Activated T-cell treated with anti-CD3 and anti-CD28 coated beads, Interleukin-2, amount 50 U/mL, for 48 hours (primary cell): ENCODE measurements at places on chromosomes 6 and 20.

DNA sequence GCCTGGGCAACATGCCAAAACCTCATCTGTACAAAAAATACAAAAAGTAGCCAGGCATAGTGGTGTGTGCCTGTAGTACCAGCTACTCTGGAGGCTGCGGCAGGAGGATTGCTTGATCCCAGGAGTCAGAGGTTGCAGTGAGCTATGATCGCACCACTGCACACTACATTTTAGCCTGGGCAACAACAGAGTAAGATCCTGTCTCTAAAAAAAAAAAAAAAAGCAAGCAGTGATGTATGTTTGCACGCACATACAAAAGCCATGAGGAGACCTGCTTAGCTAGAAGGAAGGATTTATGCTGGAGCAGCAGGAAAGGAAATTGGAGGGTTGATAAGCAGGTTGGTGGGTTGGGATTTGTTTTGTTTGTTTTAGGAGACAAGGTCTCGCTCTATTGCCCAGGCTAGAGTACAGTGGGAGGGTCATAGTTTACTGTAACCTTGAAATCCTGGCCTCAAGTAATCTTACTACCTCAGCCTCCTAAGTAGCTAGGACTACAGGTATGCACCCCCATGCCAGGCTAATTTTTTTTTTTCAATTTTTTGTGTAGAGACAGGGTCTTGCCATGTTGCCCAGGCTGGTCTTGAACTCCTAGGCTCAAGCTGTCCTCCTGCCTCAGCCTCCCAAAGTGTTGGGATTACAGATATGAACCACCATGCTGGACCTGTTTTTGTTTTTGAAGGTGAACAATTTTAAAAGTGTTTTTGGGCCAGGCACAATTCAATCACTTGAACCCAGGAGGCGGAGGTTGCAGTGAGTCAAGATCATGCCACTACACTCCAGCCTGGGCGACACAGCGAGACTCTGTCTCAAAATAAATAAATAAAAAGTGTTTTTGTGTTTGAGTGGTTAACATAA lies 4.0 kb downstream of the ZSWIM3 start:
- DNase-seq = no peak

DNA sequence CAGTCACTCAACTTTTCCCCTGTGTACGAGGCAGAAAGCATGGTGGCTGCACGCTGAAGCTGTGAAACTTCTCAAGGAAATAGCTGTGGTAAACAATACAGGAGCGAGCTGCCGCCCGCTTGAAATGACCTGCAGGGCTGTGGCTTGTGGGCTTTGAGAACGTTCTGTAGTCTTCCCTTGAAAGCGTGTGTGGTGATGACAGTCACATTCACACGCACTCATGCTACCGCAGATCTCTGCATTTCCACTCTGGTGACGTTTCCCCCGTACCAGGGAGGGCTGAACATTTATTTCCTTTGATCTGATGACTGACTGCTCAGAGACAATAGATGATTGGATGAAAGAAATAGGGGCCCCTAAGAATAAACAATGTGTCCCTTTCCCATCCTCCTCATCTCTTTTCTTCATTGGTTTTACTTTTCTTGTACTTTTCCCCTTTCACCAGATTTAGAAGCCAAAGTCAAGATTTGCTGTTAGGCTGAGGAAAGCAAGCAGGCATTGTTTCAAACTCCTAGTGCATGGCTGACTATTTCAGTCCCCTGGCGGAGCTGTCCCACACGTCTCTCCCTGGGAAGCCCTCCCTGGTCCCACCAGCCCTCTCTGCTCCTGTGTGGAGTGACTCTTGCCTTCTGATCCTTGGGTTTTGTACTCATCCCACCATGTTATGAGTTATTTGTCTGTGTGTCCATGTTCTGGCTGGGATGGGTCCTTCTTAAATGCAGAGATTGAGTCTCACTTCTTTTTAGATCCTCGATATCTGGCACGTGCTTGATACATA lies 3.9 kb downstream of the SYTL3 start:
- DNase-seq = peak; percentile 89

DNA sequence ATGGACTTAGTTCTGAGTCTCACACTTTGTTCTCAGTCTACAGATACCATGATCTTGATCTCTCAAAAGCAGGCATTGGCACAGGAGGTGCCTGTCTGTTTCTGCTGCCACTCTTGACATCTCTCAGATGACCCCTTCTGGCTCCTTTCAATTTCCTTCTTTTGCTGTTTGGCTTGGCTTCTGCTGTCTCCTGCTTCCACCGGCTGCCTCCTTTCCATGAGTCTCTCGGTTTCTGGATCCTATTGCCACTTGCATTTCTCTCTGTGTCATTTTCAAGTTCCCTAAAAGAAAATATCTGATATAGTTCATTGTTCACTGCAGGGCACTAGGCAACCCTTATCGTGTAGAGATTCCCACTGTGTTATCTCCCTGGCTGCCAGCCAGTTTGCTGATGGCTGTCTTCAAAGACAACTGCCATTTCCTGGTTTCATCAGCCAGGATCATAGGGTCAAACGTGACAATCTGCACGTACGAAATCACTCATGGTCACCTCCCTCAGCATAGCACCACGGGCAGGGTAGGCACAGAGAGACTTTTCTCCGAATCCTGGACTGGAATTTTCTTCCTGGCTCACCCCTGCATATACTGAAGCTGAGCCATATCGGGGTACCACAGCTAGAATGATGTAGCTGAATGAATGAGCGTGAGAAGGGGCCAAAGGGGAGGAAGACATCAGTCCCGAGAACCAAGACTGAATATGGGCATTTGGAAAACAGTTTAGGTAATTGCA lies 144.6 kb upstream of the TMEM170B start:
- no peak for DNase-seq

DNA sequence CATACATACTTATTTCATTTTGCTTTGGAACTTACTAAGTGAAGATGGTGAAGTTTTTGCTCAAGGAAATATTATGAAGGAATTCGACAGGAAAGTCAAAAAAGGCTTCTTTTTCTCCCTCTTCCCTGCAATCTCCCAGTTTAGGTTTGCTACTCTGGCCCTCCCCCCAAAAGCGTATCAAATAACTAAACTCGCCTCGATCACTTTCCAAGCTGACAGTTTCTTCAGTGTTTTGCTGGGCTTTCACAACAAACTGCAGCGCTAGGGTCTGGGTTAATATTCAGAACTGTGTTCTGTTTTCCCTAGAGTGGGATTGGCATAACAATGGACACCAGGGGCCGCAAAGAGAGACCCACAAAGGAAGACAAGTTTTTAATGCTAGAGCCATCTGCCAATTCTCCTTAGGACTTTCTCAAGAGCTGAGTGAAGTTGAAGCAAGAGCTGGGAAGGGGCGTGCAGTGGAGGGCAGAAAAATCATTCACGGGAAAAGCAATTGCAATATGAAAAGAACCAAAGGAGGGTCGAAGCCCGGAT lies 57.8 kb downstream of the ATP9A start:
- DNase-seq = no peak

- DNase-seq = no peak
These were observed 789 bp downstream of the PHACTR1 start for GRCh38 chr6:12717356-12717755.

- DNase-seq = no peak
These were observed 78.0 kb upstream of the NHSL1 start for GRCh38 chr6:138577151-138577915.

GRCh38 chr6:44073612-44074438 lies 53.4 kb downstream of the MRPL14 start:
- peak; percentile 63 for DNase-seq

DNA sequence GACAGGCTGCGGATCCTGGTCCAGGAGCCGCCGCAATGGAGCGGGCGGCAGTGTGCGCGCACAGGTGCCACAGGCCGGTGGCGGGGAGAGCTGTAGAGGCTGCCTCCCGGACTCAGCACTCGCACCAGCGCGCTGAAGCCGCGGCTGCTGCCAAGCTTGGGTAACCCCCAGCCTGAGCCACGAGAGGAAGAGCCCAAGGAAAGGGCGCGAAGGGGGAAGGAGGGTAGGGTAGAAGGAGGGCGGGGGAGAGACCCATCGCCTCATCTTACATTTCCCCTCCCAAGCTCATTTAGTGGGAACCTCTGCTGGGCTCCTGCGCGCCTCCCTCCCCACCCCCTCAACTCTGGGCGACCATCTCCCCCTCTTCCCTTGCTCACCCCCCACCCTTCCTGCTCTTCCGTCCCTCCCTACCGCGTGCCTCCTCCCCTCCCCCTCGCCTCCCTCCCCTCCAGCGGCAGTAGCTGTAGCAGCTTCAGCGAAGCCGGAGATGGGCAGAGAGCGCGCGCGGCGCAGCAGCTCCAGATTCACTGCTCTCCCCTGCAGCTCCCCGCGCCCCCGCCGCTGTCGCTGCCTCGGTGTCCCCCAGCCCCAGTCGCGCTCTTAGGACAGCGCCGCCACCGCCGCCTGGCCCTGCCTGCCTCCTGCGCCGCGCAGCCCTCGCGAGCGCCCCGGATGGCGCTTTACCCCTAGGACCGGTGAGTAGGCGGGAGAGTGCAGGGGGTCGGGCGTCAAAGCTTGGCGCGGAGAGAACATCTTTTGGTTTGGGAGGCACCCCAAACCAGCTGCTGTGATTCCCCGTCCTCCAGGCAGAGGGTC lies at the start of gene FUT9:
Gene FUT9 (plus strand): TSS at position 457 of the 816 bp plus-strand sequence. CDS start 187,182 bp downstream, outside the sequence.
- DNase-seq = no peak

DNA sequence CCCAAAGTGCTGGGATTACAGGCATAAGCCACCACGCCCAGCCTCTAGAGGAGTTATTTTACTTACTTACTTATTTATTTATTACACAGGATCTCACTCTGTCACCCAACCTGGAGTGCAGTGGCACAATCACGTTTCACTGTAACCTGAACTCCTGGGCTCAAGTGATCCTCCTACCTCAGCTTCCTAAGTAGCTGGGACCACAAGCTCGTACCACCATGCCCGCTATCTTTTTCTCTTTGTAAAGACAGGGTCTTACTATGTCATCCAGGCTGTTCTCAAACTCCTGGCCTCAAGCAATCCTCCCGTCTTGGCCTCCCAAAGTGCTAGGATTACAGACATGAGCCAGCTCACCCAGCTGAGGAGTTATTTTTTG lies 1.6 kb upstream of the TRIB3 start:
- no peak for DNase-seq

GRCh38 chr6:142537612-142538478 lies 236.0 kb downstream of the ADGRG6 start:
- peak; percentile 31 for DNase-seq

DNA sequence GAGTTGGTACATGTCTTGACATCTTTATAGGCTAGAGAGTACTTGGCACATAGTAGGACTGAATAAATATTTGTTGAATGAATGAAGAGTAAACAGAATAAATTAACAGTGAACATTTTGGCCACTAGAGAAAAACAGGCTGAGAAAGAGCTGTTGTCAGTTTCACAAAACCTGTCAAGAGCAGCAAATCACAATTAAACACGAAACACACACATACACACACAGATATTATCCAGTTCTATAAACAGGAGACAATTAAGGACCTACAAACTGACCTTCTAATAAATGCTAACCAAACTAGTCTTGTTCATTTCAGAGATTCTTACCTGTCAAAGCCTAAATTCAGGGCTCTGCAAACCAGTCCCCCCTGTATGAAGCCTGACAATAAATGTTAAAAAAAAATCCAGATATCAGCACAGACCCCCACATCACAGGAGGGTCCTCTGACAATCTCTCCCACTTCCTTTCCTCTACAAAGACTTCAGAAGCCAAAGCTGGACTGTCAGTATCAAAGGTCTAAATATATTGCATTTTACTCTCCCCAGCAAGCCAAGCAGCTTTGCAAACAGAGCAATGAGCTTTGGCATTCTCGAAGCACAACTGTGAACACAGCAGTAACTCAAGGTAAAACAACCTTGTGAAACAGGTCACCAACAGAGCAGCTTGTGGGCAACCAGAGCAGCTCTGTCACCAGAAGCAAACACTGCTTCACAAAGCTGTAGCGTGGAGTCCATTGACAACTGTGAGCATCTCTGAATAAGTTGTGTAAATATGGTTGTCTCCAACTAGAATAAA lies 229.9 kb downstream of the TBXT start:
- no peak for DNase-seq

- no peak for DNase-seq
These were observed 7.2 kb downstream of the UTRN start for GRCh38 chr6:144292372-144292771.
